ENCODE measurements at places on chromosomes 4 and X. TPM values are rescaled to one million over a fixed set of nuclear protein-coding genes. Genes with fewer than 3 reads are reported as not detected.
A peak's percentile ranks its signal among the peaks of the same experiment; 100 is the strongest.

GRCh38 chrX:23822397-23822796 is 39.4 kb downstream of the SAT1 start:
- H3K27me3 ChIP-seq, result no peaks in the 10 kb centered on the region
- no peaks in the 10 kb centered on the region for H3K4me1 ChIP-seq
- DNase-seq, result no peak

GRCh38 chr4:83431200-83431599 is 24.4 kb downstream of the HELQ start:
- peaks cover 87% of the 10 kb centered on the region for H3K36me3 ChIP-seq
- no peak overlapping the region for H3K27ac ChIP-seq
- no peak overlapping the region for H3K4me3 ChIP-seq
- no peaks in the 10 kb centered on the region for H3K4me1 ChIP-seq

The TMPRSS11A gene
- 0.15 TPM for polyA plus RNA-seq

DNA sequence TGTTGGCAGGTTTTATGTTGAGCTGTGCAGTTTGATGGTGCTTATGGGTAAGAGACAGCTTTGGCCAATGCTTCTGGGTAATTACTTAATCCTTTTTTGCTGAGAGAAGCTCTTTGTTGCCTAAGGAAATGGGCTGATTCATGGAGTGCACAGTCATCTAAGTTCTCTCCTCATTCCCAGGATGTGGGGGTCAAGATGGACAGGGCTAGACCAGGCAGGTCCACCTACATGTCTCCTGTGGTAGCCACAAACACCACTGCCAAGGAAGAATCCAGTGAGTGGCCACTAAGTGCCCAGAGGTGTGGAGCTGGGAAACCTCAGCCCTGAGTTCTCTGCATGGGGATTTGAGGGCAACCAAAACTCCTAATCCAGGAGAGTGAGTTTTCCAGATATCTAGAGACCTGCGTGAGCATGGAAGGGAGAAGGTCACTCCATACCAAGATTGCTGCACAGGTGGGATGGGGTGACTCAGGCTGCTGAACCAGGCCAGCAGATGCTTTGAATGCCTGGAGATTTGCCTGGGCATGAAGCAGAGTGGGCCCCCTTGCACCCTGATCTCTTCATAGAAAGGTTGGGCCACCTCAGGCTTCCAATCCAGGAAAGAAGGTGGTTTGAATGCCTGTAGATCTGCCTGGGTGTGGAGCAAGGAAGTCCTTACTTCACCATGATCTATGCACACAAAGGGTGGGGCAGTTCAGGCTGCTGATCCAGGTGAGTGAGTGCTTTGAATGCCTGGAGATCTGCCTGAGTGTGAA is 234.8 kb upstream of the GNPDA2 start:
- H3K4me1 ChIP-seq, result no peaks in the 10 kb centered on the region
- no peak overlapping the region for H3K4me3 ChIP-seq
- no peak for DNase-seq
- no peaks in the 10 kb centered on the region for H3K36me3 ChIP-seq
- H3K27me3 ChIP-seq, result no peaks in the 10 kb centered on the region

The VEGFC gene
- polyA plus RNA-seq, result 17.5 TPM

DNA sequence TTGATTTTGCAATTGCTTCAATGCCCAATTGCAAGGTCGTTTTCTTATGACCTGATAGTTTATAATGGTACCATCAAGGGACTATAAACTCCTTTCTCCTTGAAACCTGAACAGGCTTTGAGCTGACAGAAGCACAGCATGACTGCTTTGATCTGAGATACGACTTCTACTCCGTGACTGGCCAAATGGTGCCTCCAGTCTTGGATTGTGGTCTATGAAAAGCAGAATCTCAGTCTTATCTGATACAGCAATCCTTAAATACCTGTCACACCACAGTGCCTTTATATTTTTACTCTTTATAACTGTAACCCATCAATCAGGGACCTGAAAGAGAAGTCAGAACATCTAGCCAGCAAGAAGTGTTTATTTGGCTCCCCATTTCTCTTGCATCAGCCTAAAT is 93.1 kb downstream of the DOCK11 start:
- no peaks in the 10 kb centered on the region for H3K36me3 ChIP-seq
- no peak overlapping the region for H3K27ac ChIP-seq
- no peaks in the 10 kb centered on the region for H3K27me3 ChIP-seq
- no peak overlapping the region for H3K4me3 ChIP-seq
- no peaks in the 10 kb centered on the region for H3K4me1 ChIP-seq
- no peak for DNase-seq

The GRIA2 gene
- polyA plus RNA-seq, result 1.5 TPM

- H3K4me3 ChIP-seq, result no peak overlapping the region
- H3K36me3 ChIP-seq, result no peaks in the 10 kb centered on the region
- DNase-seq, result no peak
- no peaks in the 10 kb centered on the region for H3K4me1 ChIP-seq
These were observed 109.4 kb upstream of the FAM9C start for GRCh38 chrX:13153796-13154195.

DNA sequence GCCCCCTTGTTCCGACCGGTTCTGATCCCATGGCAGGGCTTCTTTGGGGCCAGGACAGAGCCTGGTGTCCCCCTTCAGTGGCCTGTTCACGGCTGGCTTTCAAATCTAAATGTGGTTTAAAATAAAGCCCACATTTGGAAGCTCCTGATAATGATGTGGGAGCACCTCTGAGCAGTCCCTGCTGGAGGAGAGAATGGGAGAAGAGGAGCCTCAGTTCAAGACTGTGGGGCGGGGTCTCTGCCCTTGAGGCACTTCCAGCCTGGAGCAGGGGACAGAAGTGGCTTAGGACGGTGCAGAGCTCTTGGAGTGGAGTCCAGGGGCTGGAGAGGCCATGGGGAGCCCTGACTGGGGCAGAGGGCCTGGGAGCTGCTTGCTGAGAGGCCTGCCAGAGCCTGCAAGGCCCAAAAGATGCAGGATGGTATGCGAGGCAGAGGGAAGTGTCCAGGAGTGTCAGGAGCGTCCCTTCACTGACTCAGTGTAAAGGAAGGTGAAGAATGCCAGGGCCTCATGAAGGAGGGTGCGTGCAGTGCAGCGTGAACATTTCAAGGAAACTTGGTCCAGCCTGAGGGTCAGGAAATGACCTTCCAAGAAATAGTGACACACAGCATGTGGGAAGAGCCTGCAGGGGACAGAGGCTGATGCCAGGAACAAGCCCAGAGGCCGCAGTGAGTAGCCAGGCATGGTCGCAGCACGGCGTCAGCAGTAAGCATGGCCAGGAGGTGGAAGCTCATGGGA is 21.1 kb upstream of the TADA2B start:
- H3K4me1 ChIP-seq, result no peaks in the 10 kb centered on the region
- no peak overlapping the region for H3K27ac ChIP-seq
- no peaks in the 10 kb centered on the region for H3K36me3 ChIP-seq
- H3K4me3 ChIP-seq, result no peak overlapping the region

The RIBC1 gene
- 4.7 TPM for polyA plus RNA-seq

DNA sequence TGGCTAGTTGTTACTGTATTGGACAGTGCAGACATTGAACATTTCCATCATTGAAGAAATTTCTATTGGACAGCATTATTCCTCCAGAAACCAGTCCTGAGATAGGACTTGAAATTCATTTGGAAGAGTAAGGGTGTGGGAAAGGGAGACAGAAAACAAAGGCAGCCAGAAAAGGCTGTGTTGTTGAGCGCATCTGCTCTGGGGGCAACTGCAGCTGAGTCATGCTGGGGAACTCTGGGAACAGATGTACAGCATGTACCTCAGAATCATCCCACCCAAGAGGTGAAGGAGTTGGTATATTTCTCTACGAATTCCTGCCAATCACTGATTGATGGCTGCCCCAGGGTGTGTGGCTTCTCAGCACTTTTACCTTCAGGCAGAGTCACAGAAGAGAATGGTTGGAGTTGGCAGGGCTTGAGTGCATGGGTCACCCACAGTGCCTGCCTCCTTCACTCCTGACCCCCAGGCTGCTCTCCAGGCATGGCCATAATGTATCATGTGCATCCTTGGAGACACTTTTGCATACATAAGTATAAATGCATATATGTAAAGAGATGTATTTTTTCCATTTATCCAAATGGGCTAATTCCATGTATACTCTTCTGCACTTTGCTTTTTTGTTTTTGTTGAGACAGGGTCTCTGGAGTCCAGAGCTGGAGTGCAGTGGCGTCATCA is 39.4 kb downstream of the GEMIN8 start:
- no peaks in the 10 kb centered on the region for H3K36me3 ChIP-seq
- H3K27ac ChIP-seq, result no peak overlapping the region
- no peak overlapping the region for H3K4me3 ChIP-seq
- no peaks in the 10 kb centered on the region for H3K27me3 ChIP-seq

DNA sequence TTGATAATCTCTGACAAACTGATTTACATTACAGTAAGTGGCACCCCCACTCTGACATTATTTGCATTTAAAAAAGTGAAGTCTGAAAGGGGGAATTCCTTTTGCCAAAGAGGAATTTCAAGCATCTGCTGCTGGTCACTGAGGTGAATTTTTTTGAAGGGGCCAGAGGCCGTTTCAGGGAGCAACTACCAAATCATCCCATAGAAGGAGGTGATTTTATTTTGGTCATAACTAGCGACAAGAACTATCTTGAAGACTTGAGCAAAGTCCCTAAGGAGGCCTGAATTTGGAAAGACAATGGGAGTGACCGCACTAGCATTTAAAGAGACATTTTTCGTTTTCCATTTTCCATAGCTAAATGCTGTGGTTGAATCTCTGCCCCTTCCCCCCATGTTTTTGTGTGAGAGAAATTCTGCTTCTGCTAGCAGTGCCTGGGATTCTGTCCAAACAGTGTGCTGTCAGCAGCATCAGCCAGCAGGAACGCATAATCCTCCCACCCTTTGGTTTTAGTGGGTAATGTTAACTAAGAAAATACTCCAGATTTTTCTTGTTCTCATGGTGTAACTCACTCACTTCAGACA is 110.1 kb upstream of the MED14 start:
- H3K27ac ChIP-seq, result no peak overlapping the region
- no peaks in the 10 kb centered on the region for H3K4me1 ChIP-seq
- no peak overlapping the region for H3K4me3 ChIP-seq

The ZCCHC18 gene
- 5.7 TPM for polyA plus RNA-seq

DNA sequence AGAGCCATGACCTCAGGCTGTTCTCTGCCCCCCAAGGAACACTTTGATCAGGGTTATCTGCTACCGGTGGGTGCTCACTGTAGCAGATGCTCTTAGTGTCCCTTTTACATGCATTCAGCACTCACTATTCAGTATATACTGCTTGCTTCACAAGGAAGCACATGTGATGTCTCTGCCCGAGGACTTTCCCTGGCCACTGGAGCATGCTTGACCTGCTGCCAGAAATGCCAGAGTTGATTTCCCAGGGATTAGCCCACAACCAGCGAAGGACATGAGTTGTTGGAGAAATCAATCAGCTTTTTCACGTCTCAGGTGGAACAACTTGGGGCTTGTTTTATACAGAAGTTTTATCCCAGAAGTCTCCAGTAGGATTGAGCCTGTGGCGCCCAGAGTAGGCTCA is 51.2 kb upstream of the RPS6KA3 start:
- DNase-seq, result no peak
- H3K27me3 ChIP-seq, result no peaks in the 10 kb centered on the region
- H3K4me3 ChIP-seq, result no peak overlapping the region
- no peaks in the 10 kb centered on the region for H3K36me3 ChIP-seq
- no peaks in the 10 kb centered on the region for H3K4me1 ChIP-seq

The TSPAN7 gene
- polyA plus RNA-seq, result 43.4 TPM

DNA sequence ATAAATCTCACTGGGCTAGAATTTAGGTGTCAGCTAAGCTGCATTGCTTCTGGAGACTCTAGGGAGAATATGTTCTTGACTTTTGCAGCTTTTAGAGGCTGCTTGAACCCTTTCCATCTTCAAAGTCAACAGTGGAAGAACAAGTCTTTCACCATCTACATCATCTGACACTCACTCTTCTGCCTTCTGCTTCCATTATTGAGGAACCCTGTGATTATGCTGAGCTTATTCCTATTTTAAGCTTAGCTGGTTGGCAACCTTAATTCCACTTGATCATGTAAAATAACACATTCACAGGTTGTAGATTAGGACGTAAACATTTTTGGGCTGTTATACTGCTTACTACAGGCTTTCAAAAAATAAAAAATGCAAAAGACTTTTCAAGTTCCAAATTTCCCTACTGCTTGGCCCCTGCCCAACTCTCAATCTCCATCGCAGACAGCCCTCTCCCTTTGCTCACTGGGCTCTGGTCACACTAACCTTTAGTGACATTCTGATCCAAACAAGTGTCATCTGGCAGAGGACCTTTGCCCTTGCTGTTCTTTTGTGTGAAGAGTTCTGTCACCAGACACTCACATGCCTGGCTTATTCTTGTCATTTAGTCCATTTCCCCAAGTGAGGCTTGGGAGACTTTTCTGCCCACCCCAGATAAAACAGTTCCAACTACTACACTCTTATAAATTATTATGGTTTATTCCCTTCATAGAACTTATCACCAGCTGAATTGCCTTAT is 1056.0 kb downstream of the STIM2 start:
- H3K4me3 ChIP-seq, result no peak overlapping the region
- H3K27me3 ChIP-seq, result no peaks in the 10 kb centered on the region
- H3K4me1 ChIP-seq, result peaks cover 3% of the 10 kb centered on the region
- H3K36me3 ChIP-seq, result no peaks in the 10 kb centered on the region
- no peak for DNase-seq
- no peak overlapping the region for H3K27ac ChIP-seq

The MGARP gene
- polyA plus RNA-seq, result 0.40 TPM

The NAT8L gene
- 3.4 TPM for polyA plus RNA-seq

The CNGA2 gene
- polyA plus RNA-seq, result not detected

- H3K27ac ChIP-seq, result no peak overlapping the region
- no peak overlapping the region for H3K4me3 ChIP-seq
- H3K36me3 ChIP-seq, result no peaks in the 10 kb centered on the region
- DNase-seq, result no peak
These were observed 13.6 kb upstream of the GPR174 start for GRCh38 chrX:79130857-79131256.

DNA sequence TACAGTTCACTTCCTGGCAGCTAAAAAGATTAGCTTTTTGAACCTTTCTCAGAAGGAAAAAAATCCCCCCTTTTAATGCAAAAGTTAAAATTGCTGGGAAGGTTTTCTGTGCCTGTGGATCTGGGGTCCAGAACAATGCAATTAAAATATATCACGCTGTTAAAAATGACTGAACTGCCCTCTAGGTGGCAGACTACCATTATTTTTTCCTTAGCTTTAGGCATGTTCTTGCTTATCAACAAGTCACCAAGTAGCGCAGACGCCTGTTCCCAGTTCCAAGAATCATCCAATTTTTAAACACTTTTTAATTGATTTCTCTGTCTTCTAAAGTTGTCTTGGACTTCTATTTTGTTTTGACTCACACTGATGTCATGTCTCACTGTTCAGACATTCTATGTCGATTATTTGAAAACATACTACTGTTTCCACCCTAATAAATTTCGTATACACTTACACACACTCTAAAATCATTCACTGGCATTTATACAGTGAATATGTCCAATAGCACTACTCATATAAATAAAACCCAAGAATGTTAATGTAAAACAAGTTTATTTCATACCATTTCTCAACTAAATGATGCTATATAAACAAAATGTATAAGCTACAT is 661.6 kb downstream of the RAPGEF2 start:
- no peaks in the 10 kb centered on the region for H3K36me3 ChIP-seq
- no peak for DNase-seq
- H3K27ac ChIP-seq, result no peak overlapping the region

- no peak for DNase-seq
- peaks cover 41% of the 10 kb centered on the region for H3K4me1 ChIP-seq
- no peaks in the 10 kb centered on the region for H3K27me3 ChIP-seq
- no peak overlapping the region for H3K4me3 ChIP-seq
- H3K36me3 ChIP-seq, result no peaks in the 10 kb centered on the region
These were observed 32.0 kb downstream of the ELF2 start for GRCh38 chr4:139144911-139145551.

GRCh38 chrX:73215246-73215645 is 595 bp upstream of the NAP1L2 start:
- no peak for DNase-seq
- no peaks in the 10 kb centered on the region for H3K4me1 ChIP-seq
- H3K4me3 ChIP-seq, result peak overlapping the region; percentile 34
- H3K36me3 ChIP-seq, result no peaks in the 10 kb centered on the region
- peaks cover 6% of the 10 kb centered on the region for H3K27me3 ChIP-seq

The SMR3B gene
- polyA plus RNA-seq, result not detected

The OCIAD1 gene
- polyA plus RNA-seq, result 227 TPM

Data from left lung (tissue), 14 donors.